Upper lobe of right lung (tissue), 1 donor: ENCODE measurements at places on chromosomes 5 and 9.

- H3K27me3 ChIP-seq = no peaks in the 10 kb centered on the region
- no peaks in the 10 kb centered on the region for H3K4me1 ChIP-seq
- H3K27ac ChIP-seq = no peak overlapping the region
- no peak overlapping the region for H3K4me3 ChIP-seq
- DNase-seq = no peak
Observed at GRCh38 chr9:106127776-106128175, 433.4 kb downstream of the TMEM38B start.

DNA sequence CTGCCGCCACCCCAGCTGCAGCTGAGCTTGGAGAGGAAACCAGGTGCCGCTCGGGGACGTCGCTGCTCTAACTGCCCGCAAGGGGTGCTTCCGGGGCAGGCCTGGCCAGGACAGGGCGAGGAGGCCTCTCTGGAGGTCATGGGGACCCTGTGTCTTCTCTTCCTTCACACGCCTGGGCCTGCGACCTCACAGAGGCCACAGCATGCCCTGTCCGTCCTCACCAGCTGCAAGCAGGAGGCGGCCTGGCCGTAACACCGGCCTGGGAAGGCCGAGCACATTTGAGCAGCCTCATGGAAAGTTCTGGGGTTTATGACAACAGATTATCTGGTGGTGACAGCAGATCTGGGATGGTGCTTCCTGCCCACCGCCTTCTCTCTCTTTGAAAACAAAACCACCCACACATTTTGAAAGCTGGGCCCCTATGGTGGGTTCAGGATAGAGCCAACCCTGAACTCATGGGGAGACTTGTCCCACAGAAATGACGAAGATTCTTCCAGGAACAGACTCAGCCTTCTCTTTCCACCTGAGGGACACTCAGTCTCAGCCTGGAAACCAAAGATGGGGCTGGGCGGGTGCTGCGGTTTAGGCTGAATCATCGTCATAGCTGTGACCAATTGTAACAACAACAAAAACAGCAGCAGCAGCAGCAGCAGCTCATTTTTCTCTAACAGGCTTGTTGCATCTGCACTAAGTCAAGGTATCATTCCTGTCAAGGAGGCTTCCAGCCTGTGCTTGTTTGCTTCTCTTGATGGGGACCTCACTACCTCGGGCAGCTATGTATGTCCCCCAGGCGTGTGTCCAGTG, 99.6 kb upstream of the RAPGEF1 start:
- H3K27ac ChIP-seq = no peak overlapping the region
- DNase-seq = no peak
- H3K27me3 ChIP-seq = peaks cover 7% of the 10 kb centered on the region
- H3K4me1 ChIP-seq = no peaks in the 10 kb centered on the region
- no peak overlapping the region for H3K4me3 ChIP-seq
- H3K36me3 ChIP-seq = no peaks in the 10 kb centered on the region

- H3K4me3 ChIP-seq = no peak overlapping the region
- H3K36me3 ChIP-seq = no peaks in the 10 kb centered on the region
- no peaks in the 10 kb centered on the region for H3K27me3 ChIP-seq
- no peak overlapping the region for H3K27ac ChIP-seq
- no peaks in the 10 kb centered on the region for H3K4me1 ChIP-seq
- no peak for DNase-seq
Observed at GRCh38 chr5:42767491-42768105, 11.0 kb downstream of the CCDC152 start.

DNA sequence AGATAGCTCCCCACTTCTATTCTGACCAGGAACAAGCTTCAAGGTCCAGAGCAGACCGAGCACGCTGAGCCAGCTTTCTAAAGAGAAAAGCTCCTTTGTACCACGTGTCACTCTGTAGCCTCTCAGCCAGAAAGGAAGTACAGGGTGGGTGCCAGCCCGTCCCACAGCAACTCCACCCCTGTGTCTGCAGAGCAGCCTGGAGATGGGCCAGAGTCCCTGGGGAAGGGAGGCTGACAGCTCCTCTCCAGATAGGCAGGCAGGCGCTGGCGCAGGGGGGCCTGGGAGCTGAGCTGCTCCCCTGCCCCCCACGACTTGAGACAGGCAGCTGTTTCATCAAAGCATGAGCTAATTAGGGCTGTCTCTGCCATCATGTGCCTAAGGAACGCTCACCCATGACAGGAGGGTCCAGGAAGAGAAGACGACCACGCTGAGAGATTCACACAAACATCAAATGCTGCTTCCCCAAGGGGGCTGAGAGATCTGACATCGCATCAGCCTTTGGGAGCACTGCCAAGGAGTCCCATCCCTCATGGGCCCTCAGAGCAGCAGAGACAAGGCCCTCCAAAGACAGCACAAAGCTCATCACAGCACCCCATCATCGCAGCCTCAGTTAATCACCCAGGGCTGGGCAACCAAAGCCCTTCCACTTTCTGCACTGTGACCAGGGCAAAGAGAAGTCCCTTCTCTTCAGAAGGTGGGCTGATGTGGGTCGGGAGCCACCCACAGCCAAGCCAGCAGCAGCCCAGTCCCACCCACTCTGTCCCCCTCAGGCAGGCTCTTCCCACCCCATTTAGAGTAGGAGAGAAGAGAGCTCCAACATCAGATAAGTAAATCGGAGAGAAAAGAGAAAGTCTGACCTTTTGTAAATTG, 78.5 kb upstream of the LRRTM2 start:
- peak; percentile 88 for DNase-seq
- H3K4me1 ChIP-seq = peaks cover 47% of the 10 kb centered on the region
- no peaks in the 10 kb centered on the region for H3K27me3 ChIP-seq
- H3K36me3 ChIP-seq = no peaks in the 10 kb centered on the region
- H3K4me3 ChIP-seq = no peak overlapping the region
- peak overlapping the region; percentile 78 for H3K27ac ChIP-seq

DNA sequence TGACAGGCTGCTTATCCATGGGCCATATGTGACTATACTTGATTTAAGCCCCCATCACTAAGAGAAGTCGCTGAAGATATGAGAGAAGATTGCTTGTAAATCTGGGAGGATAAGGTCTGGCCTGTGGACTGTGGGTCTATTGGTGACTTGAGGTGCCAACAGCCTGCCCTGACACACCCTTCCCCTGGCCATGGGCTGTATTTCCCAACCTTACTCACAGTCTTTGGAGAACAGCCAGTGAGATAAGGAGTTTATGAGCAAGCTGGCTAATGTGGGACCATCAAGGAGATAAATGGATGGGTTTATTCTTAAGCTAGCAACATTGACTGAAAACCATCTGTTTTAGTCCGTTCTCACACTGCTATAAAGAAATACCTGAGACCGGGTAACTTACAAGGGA, 231.3 kb downstream of the ZSWIM6 start:
- no peaks in the 10 kb centered on the region for H3K27me3 ChIP-seq
- no peak overlapping the region for H3K27ac ChIP-seq
- H3K4me3 ChIP-seq = no peak overlapping the region

DNA sequence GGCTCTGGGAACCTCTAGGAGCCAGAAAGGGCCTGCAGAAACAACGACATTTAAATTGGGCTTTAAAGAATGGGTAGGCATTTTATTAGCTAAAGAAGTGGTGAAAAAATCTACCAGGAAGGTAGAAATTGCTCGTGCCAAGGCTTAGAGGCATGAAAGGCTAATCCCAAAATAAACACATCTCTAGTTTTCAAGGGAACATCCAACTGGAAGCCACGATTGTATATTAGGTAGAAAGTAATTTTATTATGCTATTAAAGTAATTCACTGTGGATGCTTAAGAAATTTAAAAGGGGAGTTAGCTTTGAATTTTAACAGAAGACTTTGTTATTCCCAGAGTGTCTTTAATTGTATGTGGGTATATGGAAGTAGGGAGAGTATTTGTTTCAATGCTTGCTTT, 17.5 kb upstream of the CNTLN start:
- DNase-seq = no peak
- H3K27ac ChIP-seq = no peak overlapping the region
- no peaks in the 10 kb centered on the region for H3K36me3 ChIP-seq
- no peaks in the 10 kb centered on the region for H3K4me1 ChIP-seq
- no peaks in the 10 kb centered on the region for H3K27me3 ChIP-seq
- no peak overlapping the region for H3K4me3 ChIP-seq

DNA sequence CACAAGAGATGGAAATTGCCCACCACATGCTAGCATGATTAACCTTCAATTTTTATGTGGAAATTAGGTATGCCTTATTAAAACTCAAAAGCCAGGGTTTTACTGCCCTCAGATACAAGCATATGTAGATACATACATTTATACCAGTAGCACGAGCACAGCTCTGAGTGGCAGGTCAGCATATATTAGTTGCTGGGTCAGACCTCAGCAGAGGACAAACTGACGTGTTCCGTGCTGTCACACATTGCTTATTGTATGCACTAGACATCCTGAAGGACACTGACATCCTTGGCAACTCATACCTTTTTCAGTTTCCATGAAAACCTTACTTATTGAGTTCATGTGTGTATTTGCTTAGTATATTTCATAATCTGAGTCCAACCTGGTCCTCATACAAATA, 307.7 kb downstream of the TLE1 start:
- H3K4me3 ChIP-seq = no peak overlapping the region
- H3K27me3 ChIP-seq = no peaks in the 10 kb centered on the region
- H3K36me3 ChIP-seq = no peaks in the 10 kb centered on the region
- no peaks in the 10 kb centered on the region for H3K4me1 ChIP-seq
- no peak overlapping the region for H3K27ac ChIP-seq

DNA sequence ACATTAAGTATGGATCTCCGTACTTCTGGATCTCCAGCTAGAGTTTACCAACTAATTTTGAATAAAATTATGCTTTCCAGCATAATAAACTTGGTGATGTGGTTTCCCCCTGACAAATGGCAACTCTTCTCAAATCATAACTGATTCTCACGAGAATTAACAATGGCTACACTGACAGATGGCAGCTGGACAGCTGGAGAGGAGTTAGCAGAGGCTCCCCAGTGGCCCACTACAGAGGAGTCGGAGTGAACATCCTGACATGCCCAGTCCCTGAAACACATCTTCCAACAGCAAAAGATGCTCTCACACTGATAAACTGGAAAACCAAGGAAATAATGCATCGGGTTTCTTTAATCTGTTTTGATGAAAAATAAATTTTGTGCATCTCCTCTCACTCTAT, 239.6 kb downstream of the MAN2A1 start:
- H3K36me3 ChIP-seq = no peaks in the 10 kb centered on the region
- DNase-seq = no peak
- H3K4me3 ChIP-seq = no peak overlapping the region
- H3K4me1 ChIP-seq = no peaks in the 10 kb centered on the region
- H3K27ac ChIP-seq = no peak overlapping the region

GRCh38 chr5:129716235-129716634, 31.7 kb upstream of the MINAR2 start:
- no peak overlapping the region for H3K27ac ChIP-seq
- H3K27me3 ChIP-seq = no peaks in the 10 kb centered on the region
- H3K4me1 ChIP-seq = no peaks in the 10 kb centered on the region
- DNase-seq = no peak

DNA sequence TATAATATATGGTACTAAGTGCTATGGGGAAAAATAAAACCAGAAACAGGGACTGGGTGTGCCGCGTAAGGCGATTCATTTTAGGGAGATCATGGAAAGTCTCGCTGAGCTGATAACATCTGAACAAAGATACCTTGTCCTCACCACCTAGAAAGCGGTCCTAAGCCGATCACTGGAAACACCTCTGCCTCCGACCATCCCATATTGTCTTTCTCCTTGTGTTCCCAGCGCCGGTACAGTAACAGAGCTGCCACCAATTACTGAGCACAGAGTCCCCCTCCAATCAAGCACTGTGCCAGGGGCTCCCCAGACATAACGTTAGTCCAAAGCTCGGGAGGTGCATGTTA, 704 bp downstream of the CCDC112 start:
- H3K36me3 ChIP-seq = no peaks in the 10 kb centered on the region

DNA sequence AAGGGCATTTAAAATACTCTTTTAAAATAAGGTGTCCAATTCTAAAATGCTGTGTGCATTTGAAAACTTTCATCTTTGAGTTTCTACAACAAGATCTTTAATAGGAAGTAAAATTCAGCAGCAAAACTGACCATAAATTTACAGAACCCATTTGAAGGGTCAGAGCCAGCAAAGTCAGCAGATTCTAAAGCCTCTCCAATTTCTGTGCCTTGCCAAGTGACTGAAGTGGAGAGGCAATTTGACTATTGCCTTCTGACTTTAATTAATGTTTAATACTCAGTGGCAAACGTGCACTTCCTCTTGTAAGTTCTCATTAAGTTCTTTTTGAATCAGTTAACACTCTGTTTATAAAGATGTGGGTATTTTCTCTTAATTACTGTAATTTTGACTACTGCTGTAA, 155.2 kb downstream of the BAAT start:
- no peak overlapping the region for H3K4me3 ChIP-seq
- no peak overlapping the region for H3K27ac ChIP-seq
- H3K27me3 ChIP-seq = no peaks in the 10 kb centered on the region
- no peak for DNase-seq
- H3K4me1 ChIP-seq = no peaks in the 10 kb centered on the region

DNA sequence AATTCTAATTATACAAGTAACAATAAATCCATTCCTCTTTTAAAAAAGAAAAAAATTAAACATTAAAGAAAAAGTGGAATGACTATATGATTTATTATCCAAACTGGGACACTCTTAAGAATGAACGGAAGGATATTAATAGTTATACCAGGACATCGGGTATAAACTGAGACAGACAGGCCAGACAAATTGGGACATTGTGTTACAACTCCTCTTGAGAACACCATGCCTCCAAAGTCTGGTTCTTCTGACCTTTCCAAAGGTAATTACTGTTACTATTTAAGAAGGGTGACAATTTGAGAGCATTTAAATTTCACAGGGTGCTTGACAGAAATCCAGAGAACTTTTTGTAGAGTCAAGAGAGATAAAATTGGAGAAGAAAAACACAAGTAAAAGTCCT, 132.1 kb upstream of the MARCHF11 start:
- no peaks in the 10 kb centered on the region for H3K27me3 ChIP-seq
- H3K36me3 ChIP-seq = no peaks in the 10 kb centered on the region
- no peak overlapping the region for H3K4me3 ChIP-seq
- no peaks in the 10 kb centered on the region for H3K4me1 ChIP-seq
- no peak for DNase-seq

DNA sequence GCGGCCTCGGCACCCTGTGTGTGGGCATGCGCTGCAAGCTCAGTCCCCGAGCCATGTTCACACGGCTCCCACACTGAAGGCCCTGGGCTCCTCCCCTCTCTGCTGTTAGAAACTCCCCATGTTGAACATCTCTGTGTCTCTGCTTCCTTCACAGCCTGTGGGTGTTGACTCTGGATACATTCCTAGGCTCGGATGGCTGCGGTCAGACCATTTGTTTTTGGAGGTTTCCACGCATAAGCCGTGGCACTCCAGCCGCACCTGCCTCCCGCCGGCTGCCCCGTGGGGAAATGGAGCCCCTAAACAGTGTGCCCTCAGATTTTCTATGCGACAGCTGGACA, 31.2 kb upstream of the LRRC14B start:
- peak; percentile 50 for DNase-seq
- no peaks in the 10 kb centered on the region for H3K36me3 ChIP-seq
- no peak overlapping the region for H3K4me3 ChIP-seq
- no peak overlapping the region for H3K27ac ChIP-seq
- no peaks in the 10 kb centered on the region for H3K27me3 ChIP-seq
- H3K4me1 ChIP-seq = no peaks in the 10 kb centered on the region

- H3K36me3 ChIP-seq = no peaks in the 10 kb centered on the region
- no peaks in the 10 kb centered on the region for H3K4me1 ChIP-seq
- H3K4me3 ChIP-seq = no peak overlapping the region
- DNase-seq = no peak
- H3K27ac ChIP-seq = peak overlapping the region; percentile 6
Observed at GRCh38 chr9:91884153-91884552, 65.9 kb downstream of the ROR2 start.

- H3K4me1 ChIP-seq = no peaks in the 10 kb centered on the region
- peaks cover 5% of the 10 kb centered on the region for H3K27me3 ChIP-seq
- no peak overlapping the region for H3K27ac ChIP-seq
Observed at GRCh38 chr9:126131066-126132010, 195.3 kb upstream of the MVB12B start.

GRCh38 chr5:69043655-69043996, 50.2 kb upstream of the SLC30A5 start:
- DNase-seq = no peak
- peaks cover 6% of the 10 kb centered on the region for H3K4me1 ChIP-seq
- no peaks in the 10 kb centered on the region for H3K27me3 ChIP-seq
- H3K36me3 ChIP-seq = no peaks in the 10 kb centered on the region
- peak overlapping the region; percentile 83 for H3K27ac ChIP-seq
